ENCODE measurements at places on chromosomes 4 and X.

DNA sequence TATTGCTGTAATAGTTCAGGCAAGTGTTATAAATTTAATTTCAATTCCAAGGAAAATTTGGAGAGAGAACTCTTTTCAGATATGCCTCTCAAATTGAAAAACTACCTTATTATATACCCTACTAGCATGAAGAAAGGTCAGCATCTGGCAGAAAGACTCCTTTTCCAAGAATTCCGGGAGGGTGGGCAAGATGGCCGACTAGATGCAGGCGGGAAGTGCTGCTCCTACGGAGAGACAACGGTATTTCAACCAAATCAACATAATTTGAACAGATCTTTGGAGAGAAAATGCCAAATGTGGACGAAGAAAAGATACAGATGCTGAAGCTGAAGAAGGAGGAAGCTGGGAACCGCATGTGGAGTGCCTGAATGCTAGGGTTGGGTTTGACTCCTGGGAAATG lies 53.8 kb upstream of the INTU start:
- DNase-seq: no peak

DNA sequence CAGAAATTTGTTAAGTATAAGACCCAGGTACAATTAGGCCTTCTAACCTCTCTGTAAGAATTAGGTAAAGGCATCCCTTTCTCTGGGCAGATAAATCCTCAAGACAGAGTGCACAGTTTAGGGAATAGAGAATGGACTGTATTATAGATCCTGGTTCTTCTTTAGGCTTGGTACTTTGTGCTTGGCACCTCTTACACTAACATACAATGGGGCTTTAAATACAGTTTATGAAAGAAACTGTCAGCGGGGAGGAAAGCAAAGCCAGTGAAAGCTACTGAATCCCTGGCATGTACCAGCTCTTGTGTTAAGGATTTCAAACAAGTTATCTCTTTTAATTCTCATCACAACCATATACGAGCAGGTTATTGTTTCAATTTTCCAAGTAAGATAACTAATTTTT lies 1350.0 kb downstream of the ADGRL3 start:
- DNase-seq: no peak

- no peak for DNase-seq
Measured at GRCh38 chr4:16759931-16760582, 138.4 kb downstream of the LDB2 start.

DNA sequence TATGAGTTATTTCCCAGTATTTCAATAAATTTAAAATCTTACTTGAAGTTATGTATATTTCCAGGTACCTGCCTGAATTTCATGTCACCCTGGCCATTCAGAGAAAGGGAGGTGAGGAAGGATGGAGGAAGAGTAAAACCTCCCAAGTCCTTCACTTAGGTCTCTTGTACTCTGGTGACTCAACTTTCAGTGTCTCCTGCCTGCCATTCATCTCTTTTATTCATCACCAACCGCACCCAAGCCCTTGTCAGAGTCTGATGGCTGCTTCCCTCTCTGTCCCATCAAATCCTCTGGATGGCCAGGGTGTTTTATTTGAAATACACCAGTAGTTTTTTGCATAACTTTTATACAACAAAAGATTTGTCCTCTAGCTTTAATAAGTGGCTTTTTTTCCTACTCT lies 17.8 kb downstream of the TMPRSS11E start:
- DNase-seq: no peak

- DNase-seq: no peak
Measured at GRCh38 chrX:49037883-49038475, 5.2 kb downstream of the TFE3 start.

GRCh38 chr4:142278171-142278570 lies 567.9 kb downstream of the INPP4B start:
- no peak for DNase-seq

DNA sequence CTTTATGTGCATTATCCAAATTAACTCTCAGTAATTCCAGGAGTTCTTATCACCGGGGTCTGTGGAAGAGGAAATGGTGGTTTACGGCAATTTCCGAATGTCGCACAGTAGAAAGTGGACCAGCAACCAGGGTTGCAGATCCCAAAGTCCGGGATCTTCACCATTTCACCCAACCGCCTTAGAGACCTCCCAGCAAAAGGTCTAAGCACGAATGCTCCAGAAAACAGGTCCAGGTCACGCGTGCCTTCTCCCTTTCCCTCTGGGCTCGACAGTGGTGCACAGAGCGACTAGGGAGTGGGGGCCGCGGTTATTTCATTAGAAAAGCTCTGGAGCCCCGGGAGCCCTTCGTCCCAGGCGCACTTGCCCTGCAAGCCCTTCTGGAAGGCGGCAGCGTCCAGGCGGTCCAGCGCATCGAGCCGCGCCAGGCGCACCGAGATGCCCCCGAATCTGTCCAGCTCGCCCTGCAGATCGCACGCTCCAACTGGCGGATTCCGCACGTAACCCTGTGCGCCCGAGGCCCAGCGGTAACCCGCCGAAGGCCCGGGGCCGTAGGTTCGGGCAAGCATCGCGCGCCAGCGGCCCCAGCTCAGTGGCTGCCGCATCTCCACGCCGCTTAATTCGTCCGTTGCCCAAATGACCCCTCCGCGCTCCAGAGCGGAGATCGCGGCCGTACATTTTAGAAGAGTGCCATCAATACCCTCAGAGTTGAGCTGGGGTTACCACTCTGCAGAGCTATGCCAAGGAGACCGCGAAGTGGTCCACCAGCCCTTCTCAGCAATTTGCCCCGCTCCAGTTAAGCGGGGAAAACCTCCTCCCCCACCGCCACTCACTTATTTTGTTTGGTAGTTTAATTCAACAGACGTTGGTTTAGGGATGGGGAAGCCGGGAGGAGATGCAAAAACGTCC lies at the start of gene NUDT6:
NUDT6 (minus strand) TSS at position 627 of the 906 bp plus-strand sequence; CDS start at position 602, 25 bp downstream.
- DNase-seq: peak; percentile 47

- DNase-seq: no peak
Measured at GRCh38 chr4:138576684-138577083, 334.5 kb upstream of the SLC7A11 start.

DNA sequence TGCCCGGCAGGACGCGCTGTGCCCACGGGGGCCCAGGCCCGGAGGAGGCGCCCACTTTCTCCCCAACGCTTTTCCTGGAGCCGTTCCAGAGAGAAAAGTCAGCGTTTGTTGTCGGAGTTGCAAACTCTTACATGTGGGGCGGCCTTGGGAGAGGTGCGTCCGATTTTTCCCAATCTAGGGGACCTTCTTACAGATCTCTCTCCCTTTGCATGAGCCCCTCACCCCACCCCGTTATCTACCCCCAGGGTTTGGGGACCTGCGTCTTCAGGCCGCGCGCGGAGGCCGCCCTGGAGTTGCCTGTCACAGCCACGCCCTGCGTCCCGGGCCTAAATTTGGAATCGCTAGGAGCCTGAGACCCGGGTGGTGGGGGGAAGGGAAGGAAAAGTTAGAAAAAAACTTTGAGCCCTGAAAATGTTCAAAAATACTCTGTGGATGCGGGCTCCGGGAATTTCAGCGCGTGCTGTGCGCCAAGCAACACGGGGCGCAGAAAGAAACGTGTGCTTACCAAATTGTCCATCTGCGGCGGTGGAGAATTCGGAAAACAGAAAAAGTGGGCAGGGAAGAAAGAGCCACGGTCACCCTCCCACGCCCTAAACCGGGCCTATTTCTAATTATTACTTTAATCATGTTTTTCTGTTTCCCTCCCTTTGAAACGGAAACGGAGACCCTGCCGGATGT lies 587 bp downstream of the CD99 start:
- peak; percentile 54 for DNase-seq

GRCh38 chr4:55033296-55033695 lies 92.1 kb downstream of the KDR start:
- no peak for DNase-seq

DNA sequence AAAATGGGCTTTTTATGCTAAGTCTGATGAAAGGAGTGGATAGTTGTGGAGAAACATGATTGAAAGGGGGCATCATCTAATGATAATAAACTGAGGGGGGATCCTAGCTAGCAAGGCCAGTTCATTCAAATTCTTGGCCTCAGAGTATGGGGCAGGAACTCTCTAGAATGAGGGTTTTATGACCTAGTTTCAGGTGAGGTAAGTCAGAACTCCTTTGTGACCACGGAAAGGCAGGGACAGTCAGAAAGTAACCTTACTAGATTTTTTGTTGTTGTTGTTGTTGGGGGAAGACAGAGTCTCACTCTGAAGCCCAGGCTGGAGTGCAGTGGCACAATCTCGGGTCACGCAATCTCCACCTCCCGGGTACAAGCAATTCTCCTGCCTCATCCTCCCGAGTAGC lies 1.5 kb upstream of the PAQR3 start:
- no peak for DNase-seq

DNA sequence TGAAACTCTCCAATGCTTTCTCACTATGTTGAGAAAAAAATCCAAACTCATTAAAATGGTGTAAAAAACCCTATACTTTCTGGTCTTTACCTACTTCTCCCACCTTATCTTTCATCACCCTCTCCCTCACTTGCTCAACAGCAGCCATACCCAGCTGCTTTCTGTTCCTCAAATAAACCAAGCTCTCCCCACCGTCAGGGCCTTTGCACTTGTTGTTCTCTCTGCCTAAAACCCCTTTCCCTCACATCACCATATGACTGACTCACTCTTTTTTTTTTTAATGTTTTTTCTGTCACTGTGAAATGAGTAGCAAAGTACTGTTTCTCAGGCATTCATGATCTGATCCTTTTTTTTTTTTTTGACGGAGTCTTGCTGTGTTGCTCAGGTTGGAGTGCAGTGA lies 122.3 kb upstream of the TMEM164 start:
- no peak for DNase-seq

GRCh38 chr4:128168701-128169100 lies 107.6 kb downstream of the LARP1B start:
- DNase-seq: no peak

DNA sequence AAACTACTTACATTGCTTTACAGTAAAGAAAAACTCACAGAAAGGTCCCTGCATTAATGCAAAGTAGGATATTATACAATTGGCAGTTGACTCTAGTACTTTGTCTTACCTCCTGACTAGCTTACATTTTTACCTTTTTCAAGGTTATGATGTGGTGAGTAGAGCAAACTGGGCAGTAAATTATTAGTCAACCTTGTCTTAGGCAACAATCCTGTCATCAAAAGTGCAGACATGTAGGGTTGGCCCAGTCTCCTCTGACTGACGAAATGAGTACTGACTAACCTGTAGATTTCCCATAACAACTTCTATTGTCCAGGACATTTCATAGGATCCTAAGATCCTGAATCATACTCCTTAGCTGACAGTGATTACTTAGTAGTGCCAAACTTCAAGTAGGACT lies 142.0 kb upstream of the NUDT6 start:
- no peak for DNase-seq

DNA sequence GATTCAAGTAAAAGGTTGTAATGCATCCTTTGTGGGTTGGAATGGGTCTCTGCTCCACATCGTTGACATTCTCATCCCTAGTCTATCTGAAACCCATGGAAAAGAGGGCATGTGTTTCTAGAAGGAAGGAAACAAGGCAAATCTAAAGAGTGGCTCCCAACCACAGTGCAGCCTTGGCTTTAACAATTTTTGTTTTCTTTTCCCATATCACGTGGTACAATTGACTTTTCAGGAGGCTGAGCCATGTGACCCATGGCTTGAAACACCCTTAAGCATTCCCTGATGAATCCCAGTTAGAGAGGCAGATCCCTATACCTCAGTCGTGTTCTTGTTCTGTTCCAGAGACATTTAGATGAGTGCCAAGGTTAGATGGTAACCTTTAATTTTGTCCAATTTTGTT lies 12.8 kb downstream of the DCUN1D4 start:
- no peak for DNase-seq

- no peak for DNase-seq
Measured at GRCh38 chrX:12956704-12957534, 18.0 kb upstream of the TMSB4X start.

DNA sequence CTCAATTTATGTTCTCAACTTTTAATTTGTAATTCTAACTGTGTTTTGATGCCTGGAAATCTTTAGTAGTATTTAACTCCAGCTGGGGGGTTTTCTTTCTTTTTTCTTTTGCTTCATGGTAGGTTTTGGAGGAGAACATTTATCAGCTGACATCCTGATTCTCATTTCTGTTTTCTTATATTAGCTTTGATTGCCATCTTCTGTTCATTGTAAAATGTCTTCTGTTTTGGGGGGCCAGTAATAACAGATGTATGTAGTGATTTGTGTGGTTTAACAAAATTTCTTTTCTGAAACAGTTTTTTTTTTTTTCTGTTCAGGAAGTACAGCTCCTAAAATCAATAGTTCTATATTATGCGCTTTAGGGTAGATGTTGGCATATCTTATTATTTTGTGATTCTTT lies 182.2 kb downstream of the GABRB1 start:
- DNase-seq: no peak

GRCh38 chrX:103464072-103464773 lies 55.1 kb downstream of the RAB40A start:
- no peak for DNase-seq

GRCh38 chr4:7368296-7368695 lies 66.4 kb downstream of the PSAPL1 start:
- DNase-seq: no peak

- DNase-seq: no peak
Measured at GRCh38 chr4:82678051-82678450, 116.3 kb upstream of the TMEM150C start.

- DNase-seq: no peak
Measured at GRCh38 chr4:149741186-149741831, 74.3 kb downstream of the IQCM start.

DNA sequence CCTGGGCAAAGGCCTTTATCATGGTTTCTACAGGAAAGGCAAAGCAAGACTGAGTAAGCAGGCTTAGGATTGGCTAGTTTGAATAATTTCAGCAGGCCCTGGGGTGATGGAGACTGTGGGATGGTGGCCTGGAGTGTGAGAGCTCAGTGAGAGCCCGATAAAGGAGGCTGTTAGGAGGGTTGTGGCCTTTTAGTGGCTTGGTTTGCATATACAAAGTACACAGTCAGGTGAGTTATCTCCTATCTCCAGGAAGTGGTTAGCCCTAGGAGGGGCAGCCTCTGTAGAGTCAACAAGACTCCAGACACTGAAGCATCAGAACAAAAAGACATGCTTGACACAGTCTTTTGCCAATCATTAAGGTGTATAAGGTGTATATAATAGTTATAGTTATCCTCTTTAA lies 157.2 kb downstream of the CFAP299 start:
- no peak for DNase-seq

GRCh38 chr4:187256897-187257296 lies 533.2 kb upstream of the FAT1 start:
- DNase-seq: no peak

GRCh38 chr4:155975511-155975910 lies 21.8 kb upstream of the CTSO start:
- DNase-seq: no peak

DNA sequence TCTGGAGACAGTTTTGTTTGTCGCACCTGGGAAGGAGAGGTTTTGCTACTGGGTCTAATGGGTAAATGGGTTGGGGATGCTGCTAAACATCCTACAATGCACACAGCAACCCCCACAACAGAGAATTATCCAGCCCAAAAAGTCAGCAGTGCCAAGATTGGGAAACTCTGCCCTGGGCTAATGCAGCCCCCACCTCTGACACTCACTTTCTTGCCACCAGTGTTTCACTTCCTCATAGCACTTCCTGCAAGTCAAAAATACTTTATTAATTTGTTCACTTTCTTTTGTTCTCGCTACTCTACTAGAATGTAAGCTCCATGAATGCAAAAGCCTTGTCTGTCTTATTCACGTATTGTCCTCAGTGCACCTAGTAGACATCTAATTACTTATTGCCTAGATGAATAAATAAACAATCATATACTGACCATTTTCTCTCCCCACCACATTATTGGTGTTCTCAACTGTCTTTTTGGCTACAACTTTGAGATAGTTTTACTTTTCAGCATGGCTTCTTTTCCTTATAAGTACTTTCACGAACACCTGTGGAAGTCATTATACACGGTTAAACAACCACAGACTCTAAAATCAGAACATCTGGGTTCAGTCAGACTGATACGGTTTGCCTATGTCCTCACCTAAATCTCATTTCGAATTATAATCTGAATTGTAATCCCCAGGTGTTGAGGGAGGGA lies 82.0 kb upstream of the PITX2 start:
- no peak for DNase-seq

All from right renal pelvis (tissue), 4 donors.